MV-4-11 (cell line): ENCODE measurements at places on chromosomes 2 and 18.

DNA sequence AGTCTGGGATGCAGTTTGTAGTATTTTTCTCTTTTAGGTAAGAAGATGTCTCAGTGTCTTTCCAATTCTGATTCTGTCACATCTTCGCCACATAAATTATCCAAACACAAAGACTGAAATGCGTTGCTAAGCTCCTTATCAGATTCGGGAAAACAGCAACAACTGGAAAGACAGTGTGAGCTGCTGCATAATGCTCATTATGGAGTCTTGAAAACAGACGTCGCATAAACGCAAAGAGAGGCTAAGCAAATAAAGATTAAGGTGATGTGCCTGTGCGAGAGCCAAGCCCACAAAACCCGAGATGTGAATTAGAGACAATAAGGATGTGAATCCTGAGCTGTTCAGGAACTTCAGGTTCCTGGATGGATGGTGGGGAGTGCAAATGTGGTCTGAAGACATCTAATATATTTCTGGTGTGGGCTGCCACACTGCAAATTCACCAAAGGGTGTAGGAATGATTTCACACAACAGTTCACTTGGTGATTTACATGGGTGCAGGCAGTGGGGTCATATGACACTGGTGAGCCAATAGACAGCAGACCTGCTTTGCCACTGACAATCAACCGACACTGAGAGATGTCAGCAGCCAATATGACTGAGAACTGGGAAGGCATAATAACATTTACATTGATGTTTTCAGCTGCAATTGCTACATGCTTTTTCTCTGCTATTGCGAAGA, 195.8 kb downstream of the MTX2 start:
- DNase-seq, result no peak

DNA sequence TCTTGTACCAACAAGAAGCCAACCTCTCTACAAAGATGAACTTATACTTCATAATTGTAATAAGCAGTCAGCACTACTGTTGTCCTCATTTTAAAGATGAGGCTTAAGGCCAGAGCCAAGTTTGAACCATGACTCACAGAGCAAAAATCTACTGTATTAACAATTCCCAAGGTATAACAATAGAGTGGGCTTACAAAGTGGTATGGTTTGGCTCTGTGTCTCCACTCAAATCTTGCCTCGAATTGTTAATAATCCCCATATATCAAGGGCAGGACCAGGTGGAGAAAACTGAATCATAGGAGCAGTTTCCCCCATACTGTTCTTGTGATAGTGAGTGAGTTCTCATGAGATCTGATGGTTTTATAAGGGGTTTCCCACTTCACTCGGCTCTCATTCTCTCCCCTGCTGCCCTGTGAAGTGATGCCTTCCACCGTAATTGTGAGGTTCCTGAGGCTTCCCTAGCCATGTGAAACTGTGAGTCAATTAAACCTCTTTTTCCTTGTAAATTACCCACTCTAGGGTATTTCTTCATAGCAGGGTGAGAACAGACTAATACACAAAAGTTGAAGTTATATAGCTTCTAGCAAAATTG, 19.5 kb downstream of the MRPL44 start:
- DNase-seq, result no peak

DNA sequence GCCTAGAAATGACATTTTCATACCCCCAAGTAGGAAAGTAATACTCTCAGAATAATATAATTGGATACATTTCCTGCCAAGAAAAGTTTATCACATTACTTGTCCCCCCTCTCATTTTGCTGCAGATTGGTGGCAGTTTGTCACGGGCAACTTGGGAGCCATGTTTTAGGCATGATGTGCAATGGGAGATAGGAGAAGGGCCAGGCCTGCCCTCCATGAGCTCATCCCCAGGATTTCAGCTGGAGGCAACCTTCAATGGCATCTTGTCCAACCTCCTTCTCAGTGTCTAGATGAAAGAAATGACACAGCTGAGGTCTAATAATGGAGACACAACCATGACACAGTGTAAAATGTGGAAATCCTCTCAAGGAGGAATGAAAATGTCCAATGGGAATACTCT, 11.4 kb upstream of the RAB31 start:
- DNase-seq, result no peak

DNA sequence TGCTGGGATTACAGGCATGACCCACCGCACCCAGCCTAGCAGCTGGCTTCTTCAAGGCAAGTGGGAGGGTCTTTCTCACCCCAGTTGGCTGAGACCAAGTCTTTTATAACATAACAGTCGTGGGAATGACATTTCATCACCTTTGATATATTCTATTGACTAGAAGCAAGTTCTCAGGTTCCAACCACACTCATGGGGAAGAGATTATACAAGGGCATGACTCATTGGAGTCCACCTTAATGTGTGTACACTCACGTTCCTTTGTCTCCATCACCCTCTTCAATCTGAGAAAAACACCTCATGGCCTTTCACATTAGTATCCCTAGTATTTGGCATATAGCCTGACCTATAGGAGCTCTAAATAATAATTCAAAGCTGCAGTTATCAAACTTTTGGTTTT, 2.8 kb upstream of the BBS5 start:
- DNase-seq, result no peak

DNA sequence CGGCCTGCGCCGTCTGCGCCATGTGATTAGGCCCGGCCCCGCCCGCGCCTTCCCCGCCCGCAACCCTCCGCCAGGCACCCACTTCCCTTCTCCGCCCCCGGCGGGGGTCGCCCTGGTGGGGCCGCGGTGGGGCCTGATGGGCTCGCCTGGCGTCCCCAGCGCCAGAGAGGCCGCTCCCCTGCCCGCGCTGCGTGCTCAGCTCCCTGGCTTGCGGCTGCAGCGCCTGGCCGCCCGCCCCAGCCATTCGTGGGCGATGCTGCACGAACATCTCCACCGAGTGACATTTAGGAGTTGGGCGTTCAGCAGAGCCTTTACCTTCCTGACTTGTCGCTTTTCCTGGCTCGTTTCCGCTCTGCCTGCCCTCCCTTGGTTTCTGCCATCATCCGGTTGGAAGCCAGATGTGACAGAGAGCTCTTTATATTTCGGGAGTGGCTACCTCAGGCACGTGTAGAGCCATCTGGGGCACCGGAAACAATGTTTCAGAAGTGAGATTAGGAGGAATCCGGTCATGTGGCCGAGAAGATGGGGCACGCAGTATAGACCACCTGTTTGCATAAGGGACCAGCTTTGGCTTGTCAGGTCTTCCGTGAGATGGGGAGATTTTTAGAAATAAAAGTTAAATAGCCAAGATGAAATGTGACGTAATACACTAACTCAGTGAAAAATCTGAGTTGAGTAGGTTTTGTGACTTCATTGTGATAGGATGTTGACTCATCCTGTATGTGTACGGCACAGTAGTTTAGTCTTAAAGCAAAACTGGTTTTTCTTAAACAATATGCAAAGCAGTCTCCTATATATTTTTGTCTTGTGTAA, 1.2 kb downstream of the GLS start:
- DNase-seq, result peak; percentile 78

GRCh38 chr2:121902171-121902591, 146.7 kb downstream of the TSN start:
- DNase-seq, result no peak

- no peak for DNase-seq
Measured at GRCh38 chr2:135162377-135162776, 110.3 kb downstream of the RAB3GAP1 start.

DNA sequence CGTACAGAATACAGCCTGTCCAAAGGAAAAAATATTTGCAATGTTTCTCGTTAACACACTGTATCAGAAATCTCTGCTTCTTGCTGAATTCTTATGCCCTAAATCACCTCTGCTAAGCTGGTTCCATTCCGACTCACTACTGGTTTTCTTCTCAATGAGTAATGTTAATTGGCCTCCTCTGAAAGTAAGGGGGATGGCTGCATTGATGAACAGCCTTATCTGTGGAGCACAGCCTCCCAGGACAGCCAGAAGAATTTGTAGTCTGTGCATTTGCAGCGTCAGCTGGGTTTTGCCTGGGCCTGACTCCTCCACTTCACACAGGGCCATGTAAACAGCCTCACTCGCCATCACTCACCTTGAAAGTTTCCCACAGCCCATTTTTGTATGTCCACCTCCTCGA, 127.7 kb downstream of the RNF152 start:
- no peak for DNase-seq

GRCh38 chr2:237494066-237494465, 7.0 kb downstream of the MLPH start:
- DNase-seq, result no peak

DNA sequence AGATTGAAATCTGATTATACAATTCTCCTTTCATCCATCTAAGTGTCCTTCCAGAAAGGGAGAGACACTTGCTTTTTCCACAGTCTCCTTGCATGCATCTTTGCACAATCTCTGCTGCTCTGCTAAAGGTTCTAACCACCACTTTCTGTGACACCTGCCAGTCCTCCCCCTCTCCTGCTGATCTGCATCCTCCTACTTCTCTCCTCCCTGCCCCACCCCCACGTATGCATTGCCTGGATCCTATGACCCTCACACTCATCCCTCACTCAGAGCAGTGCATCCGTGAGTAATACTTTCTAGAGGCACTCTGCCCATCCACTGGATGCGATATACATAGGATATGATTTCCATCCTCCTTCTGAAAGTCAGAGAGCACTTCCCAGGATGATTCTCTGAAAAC, 27.7 kb upstream of the TRAPPC8 start:
- no peak for DNase-seq

DNA sequence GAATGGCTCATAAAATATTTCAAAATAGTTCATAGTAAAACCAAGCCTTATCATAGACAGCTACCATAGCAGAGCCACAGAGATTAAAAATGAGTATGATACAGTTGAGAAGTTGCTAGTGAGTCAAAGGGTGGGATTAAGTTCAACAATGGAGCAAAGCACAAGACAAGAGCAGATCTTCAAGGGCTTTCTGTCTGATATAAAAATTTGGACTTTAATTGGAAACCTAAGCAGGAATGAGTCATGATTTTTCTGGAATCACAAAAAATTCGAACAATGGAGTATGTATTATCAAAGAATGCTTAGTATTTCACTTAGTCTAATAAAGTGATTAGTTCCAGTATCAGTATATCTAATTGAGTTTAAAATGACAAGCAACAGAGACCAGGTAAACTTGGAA, 487.3 kb upstream of the NETO1 start:
- no peak for DNase-seq

GRCh38 chr2:233402346-233402745, 48.1 kb downstream of the DGKD start:
- no peak for DNase-seq
